ENCODE measurements at places on chromosomes 3 and 15.

- DNase-seq, result no peak
Measured at GRCh38 chr3:152549263-152549662, 280.5 kb downstream of the MBNL1 start.

- DNase-seq, result peak; percentile 52
Measured at GRCh38 chr3:106206146-106206545, 337.3 kb upstream of the CBLB start.

DNA sequence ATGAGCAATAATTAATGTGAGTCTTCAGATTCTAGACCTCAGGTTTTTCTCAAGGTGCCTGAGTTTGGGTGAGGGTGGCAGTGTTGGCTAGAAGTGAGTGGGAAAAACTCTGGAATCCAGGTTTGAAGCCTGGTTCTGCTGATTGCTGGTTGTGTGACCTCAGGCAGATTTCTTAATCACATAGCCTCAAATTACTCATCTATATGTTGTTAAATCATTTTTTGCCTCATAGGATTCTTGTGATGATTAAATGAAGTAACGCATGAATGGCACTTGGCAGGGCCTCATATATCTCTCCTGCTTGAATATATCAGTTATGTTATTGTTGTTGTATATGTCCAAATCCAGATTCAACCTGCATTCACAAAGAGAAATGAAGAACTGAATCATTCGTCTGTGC, 60.5 kb downstream of the NR2F2 start:
- no peak for DNase-seq

GRCh38 chr3:7658294-7658693, 797.4 kb downstream of the GRM7 start:
- DNase-seq, result no peak

DNA sequence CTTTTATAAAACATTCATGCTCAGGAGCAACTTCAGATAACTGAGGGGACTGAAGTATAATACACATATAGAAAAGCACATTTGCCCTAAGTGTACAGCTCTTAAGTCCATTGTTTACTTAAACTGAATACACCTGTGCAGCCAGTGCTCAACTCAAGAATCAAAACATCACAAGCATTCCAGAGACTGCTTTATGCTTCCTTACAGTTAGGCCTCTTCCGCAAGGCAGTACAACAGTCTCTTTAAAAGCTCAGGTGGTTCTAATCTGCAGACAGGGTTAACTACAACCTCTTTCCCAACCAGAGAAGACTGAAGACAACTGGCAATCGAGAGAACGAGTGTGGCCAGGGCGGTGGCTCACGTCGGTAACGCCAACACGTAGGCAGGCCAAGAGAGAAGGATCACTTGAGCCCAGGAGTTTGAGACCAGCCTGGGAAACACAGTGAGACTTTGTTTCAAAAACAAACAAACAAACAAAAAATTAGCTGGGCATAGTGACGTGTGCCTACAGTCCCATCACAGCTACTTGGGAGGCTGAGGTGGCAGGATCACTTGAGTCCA, 16.9 kb downstream of the MCCC1 start:
- no peak for DNase-seq

GRCh38 chr3:73432023-73432705, 192.6 kb downstream of the PDZRN3 start:
- peak; percentile 7 for DNase-seq

DNA sequence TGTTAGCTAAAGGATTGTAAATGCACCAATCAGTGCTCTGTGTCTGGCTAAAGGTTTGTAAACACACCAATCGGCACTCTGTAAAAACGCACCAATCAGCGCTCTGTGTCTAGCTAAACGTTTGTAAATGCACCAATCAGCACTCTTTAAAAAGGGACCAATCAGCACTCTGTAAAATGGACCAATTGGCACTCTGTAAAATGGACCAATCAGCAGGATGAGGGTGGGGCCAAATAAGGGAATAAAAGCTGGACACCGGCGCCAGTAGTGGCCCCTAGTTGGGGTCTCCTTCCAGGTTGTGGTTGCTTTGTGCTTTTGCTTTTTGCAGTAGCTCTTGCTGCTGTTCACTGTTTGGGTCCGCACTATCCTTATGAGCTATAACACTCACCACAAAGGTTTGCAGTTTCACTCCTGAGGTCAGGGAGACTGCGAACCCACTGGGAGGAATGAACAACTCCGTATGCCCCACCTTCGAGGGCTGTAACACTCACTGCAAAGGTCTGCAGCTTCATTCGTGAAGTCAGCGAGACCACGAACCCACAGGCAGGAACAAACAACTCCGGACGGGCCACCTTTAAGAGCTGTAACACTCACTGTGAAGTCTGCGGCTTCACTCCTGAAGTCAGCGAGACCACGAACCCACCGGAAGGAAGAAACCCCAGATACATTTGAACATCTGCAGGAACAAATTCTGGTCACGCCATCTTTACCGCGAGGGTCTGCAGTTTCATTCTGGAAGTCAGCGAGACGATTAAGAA, 1.1 kb upstream of the SUCLG2 start:
- DNase-seq, result peak; percentile 89

GRCh38 chr3:16334909-16335308, 69.9 kb downstream of the OXNAD1 start:
- no peak for DNase-seq

DNA sequence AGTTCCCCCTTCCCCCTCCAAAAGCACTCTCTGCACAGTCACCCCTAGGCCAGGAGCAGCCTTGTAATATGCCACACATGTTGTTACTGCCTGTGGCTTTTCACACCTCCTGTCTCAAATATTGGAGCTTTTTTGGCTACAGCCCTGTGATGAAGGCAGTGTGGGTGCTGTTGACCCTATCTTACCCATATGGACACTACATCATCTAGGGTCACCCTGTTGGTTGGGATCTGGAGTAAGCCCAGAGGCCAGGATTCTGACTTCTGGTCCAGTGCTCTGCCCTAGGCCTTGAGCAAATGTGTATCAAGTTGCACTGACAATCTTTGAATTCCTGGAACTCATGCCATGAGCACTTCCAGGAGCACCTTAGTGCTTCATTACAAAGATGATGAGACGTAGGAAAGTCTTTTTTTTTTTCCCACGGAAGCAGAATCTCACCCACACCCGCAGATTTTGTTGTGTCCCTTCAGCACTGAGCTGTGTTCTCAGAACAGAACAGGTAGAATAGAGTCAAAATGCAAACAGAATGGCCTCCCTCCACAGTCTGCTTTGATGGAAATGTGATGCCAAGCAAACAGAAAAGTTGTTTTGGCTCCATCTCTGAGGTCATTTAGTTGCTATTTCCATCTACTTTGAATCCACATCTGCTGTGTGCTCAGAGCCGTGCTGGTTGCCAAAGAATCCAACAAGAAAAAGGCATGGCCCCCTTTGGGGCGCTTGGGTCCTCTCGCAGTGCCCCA, 49.6 kb downstream of the SMAD3 start:
- DNase-seq, result no peak

- DNase-seq, result no peak
Measured at GRCh38 chr15:41125931-41126642, 10.0 kb upstream of the INO80 start.
